ENCODE measurements at places on chromosomes 7 and 10.

DNA sequence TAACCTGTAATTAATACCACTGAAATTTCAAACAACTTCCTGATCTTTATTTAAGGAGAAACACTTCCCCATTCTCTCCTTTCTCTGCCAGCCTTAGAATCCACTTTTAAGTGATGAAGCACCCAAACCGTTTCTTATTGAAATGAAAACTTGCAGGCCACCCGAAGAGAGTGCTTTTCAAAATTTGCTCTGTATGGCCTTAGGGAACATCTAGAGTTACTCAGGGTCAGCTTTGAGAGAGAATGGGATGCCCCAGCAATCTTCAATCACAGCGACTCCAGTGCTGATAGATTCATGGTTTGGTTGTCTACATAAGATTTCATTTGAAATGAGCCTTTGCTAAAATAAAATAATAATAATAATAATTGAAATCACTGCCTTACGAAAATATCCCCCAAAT lies 323.1 kb downstream of the PCLO start:
- DNase-seq = no peak

GRCh38 chr10:29648114-29648982 lies 13.6 kb upstream of the SVIL start:
- DNase-seq = no peak

DNA sequence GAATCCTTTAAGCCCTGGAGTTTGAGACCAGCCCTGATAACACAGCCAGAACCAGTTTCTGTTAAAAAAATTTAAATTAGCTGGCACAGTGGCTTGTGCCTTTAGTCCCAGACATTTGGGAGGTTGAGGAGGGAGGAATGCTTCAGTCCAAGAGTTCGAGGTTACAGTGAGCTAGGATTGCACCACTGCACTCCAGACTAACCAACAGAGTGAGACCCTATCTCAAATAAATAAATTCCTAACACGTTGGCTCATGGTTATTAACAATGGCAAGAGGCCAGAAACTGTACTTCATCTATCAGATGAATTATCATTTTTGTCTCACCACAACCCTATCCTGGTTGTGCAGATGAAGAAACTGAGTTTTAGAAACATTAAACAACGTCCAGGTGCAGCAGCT lies 2.1 kb upstream of the PPIA start:
- DNase-seq = no peak

DNA sequence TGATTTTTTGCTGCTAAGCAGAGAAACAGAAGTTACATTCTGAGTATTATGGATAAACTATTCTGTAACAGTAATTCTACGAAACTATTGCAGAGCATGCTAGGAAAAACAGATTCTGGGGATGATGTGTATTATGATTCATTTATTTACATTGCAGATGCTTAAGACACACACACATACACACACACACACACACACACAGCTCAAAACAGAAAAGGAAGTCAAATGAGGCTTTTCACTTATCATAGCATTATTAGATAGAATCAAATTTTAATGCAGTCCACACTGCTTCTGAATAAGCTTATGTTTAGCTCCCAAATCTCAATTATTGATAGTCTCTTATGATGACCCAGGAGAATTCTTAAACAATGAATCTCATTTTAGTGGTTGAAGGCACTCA lies 307.2 kb downstream of the HGF start:
- no peak for DNase-seq

DNA sequence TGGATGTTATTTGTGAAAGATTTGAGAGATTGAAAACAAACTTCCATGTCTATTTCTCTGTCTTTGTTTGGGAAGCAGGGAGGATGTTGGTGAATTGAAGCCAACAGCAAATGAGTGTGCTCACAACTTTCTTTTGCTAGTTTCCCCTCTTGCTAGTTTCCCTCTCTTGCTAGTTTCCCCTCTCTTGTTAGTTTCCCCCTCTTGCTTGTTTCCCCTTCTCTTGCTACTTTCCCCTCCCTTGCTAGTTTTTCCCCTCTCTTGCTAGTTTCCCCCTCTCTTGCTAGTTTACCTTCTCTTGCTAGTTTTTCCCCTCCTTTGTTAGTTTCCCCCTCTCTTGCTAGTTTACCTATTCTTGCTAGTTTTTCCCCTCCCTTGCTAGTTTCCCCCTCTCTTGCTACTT lies 613.3 kb downstream of the LRMDA start:
- no peak for DNase-seq

DNA sequence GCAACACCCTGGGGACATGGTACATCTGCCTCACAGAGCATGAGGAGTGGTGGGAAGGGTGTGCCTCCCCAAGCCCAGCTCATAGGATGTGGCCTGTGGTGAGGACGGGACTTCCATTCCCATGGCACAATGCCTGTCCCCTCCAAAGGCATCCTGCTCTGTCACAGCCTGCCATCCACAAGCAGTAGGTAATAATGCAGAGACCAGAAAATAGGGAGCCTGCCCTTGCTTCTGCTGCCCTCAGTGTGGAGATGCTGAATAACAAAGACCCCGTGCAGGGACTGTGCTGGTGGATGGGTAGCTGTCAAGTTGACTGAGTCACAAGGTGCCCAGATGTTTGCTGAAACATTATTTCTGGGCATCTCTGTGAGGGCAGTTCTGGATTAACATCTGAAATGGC lies 199.9 kb upstream of the GRB10 start:
- no peak for DNase-seq

DNA sequence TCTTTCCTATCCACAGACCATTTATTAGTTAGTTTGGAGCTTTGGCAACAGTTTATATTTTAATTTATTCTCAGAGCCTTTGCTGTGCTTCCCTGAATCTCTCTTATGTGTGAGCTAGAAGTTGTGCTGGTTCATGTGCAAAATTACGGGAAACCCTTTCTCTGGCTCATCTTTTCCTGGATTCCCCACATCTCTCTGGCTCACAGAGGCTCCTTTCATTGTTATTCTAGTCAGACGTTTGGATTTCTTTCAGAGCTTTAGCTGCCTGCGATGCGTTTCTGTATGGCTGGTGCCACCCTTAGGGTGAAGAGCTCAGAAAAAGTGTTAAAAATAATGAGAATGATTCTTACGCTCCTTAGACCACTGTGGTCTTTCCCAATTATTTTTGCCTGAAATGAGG lies 53.3 kb downstream of the TPST1 start:
- no peak for DNase-seq

DNA sequence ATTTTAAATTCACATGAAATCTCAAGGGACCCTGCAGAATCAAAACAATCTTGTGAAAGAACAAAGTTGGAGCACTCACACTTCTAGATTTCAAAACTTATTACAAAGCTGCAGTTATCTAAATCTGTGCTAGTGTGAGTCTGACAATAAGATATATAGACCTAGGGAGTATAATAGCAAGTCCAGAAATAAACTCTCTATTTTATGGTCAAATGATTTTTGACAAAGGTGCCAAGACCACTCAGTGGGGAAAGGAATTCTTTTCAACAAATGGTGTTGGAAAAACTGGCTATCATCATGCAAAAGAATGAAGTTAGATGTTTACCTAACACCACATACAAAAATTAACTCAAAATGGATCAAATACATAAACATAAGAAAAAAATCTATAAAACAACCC lies 68.2 kb downstream of the TFEC start:
- no peak for DNase-seq

DNA sequence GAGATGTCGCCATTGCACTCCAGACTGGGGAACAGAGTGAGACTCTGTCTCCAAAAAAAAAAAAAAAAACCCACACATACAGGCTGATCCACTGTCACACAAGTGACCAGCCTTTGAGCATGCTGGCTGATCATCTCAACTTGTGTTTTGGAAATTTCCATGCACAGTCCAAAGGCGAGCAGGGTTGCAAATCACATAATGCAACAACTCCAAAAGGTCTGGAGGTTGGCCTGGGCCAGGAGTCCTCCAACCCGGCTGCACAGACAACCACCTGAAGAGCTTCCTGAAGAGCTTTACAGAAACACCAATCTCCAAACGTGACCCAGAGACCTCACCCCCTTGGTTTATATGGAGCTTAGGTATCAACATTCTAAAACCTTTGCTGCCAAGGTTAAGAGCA lies 16.4 kb downstream of the PARD3 start:
- no peak for DNase-seq

DNA sequence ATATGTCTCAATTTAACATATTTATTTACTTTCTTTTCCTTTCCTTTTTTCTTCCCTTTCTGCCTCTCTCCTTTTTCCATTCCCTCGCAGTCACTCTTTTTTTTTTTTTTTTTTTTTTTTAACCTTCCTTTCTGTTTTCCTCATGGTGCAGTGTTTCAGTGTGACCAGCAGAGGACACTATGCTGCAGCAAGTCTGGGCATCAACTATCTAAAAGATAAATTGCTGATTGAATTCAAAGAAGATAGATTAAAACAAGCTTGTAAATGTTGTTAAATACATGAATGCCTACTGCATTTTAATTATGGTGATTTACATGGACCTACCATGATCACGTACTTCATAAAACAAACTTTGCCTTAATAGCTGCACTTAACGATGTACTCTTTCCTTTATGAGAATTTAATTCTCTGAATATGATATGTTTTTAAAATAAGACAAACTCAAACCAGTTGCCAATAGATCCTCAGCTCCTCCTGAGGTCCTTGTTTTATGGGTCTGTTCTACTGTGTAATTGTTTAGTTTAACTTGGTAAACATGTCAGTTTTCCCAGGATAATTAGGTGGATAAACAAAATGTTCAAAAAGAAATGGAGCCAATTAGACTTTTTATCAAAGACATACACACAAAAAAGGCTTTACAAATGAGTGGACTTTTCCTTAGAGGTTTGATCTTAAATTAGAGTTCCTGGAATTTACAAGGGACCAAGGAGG lies 101.0 kb upstream of the AGR3 start:
- no peak for DNase-seq

GRCh38 chr7:144997512-144997911 lies 161.7 kb upstream of the TPK1 start:
- DNase-seq = no peak

- no peak for DNase-seq
Observed at GRCh38 chr7:88322151-88322550, 15.5 kb upstream of the STEAP4 start.

DNA sequence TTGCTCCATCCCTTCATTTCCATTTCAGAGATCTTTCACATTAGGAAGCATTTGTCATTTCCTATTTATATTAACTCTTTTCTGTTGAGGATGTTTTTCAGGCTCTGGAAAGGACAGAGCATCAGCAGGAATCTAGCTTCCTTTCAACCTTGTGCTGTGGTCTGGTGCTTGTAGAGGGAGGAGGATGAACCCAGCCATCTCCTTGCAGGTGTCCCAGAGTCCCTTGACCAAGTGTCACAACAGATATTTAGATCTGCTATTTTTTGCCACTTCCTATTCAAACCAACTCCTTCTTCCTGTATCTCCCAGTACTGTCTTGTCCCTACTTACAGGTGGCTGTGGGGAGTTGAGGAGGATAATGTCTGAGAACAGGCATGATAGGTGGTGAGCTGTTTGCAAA lies 742.8 kb downstream of the GRID1 start:
- no peak for DNase-seq

- DNase-seq = no peak
Observed at GRCh38 chr10:78451592-78451991, 417.9 kb downstream of the RPS24 start.

- DNase-seq = no peak
Observed at GRCh38 chr7:20330928-20331909, 519 bp downstream of the ITGB8 start.

DNA sequence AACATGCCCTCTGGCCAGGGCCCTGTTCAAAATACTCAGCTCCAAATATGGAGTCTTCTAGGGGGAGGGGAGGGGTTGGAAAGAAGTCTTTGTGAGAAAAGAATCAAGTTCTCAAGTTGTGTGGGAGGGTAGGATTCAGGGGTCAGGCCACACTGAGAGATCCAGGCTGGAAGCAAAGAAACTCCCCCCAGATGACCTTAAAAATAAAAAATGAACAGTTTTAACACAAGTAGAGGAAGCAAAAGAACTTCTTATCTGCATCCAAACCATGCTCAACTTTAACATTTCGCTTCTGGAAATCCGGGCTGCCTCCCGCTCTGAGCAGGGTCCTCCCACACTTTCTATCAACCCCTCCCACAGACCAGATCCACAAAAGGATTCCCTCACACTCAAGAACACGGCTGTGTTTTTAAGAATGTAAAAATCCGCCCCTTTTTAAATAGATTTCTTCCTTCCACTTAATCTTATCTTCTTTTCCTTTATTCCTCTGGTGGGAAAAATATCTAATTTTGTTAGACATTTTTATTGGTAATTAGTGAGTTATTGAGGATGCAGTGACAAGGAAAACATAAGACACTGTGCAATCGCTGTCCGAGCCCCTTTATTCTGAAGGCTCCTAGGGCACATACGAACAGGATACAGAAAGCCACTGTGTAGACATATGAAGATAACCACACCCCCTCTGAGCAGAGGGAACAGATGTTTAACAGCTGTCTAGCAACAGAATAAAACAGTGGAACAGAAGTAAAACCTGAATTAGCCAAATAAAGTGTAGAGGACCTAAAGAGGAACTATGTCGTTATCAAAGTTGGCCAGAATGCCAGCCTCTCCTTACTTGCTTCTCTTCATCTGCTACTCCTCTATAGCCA lies 43.8 kb downstream of the CYTH3 start:
- DNase-seq = no peak

DNA sequence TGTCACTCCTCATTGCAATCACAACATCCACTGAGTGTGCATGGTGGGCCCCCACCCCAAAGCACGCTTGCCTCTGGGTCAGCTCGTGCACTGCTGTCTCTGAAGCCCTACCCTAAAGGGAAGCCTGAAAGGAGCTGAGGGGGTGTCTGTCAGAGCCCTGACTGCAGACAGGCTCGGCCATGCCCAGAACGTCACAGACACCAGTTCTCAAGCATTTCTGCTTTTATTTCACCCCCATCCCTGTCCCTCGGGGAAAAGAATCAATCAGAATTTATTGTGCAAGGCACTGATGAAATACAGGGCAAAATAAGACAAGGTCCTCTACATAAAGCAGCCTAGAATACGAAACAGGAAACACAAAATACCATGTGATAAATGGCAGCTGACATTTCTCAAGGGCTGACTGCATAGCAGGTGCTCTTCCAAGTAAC lies 231.8 kb downstream of the WDR37 start:
- DNase-seq = no peak
